Activated CD8-positive, alpha-beta memory T cell treated with anti-CD3 and anti-CD28 coated beads, Interleukin-2, amount 50 U/mL, for 4 hours (primary cell): ENCODE measurements at places on chromosomes 3 and 15.

DNA sequence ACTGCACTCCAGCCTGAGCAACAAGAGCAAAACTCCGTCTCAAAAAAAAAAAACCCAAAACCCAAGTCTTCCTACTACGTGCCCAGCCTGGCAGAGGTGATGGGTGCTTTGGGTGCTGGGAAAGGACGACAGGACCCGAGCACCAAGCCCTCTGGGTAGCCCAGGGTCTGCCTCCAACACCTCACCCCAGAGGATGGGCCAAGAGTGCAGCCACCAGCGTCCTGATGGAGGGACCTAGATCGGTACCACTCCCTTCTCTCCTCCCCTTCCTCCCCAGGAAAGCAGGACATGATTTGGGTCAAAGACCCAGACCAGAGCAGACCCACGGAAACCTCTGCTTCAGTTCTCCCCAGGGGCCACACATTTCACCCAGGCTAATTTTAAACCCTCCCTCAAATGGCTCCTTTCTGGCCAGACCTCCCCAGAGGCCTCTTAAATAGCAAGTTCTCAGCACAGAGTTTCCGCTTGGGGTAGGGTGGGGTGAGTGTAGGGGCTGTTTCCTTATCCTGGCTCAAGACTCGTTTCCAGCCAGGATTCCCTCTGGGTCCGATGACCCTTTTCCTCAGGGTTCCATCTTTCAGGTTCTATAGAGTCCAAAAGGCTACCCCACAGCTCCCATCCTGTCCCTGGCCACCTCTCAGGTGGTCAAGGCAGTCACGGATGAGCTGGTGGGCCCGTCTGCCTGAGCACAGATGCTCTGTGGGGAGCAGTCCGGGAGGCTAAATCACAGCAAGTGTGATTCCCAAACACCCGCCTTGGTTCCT is 20.5 kb downstream of the RBPMS2 start:
- DNase-seq, result no peak

- DNase-seq, result no peak
Measured at GRCh38 chr3:23949784-23950183, 4.7 kb downstream of the NR1D2 start.

GRCh38 chr3:50238549-50239026 is 2.6 kb downstream of the GNAI2 start:
- DNase-seq, result no peak

GRCh38 chr15:70722266-70723121 is 40.9 kb downstream of the UACA start:
- DNase-seq, result no peak

- DNase-seq, result no peak
Measured at GRCh38 chr15:40731034-40731433, 24.0 kb downstream of the RMDN3 start.

DNA sequence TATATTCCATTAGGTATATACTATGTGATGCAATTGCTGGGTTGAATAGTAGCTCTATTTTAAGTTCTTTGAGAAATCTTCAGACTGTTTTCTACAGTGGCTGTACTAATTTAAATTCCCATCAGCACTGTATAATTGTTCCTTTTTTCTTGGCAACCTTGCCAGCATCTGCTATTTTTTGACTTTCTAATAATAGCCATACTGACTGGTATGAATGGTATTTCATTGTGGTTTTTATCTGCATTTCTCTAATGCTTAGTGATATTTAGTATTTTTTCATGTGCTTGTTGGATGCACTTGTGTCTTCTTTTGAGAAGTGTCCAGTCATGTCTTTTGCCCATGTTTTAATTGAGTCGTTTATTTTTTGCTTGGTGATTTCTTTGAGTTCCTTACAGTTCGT is 145.1 kb upstream of the PLSCR5 start:
- no peak for DNase-seq

GRCh38 chr15:90903733-90904536 is 833 bp downstream of the MAN2A2 start:
- no peak for DNase-seq

DNA sequence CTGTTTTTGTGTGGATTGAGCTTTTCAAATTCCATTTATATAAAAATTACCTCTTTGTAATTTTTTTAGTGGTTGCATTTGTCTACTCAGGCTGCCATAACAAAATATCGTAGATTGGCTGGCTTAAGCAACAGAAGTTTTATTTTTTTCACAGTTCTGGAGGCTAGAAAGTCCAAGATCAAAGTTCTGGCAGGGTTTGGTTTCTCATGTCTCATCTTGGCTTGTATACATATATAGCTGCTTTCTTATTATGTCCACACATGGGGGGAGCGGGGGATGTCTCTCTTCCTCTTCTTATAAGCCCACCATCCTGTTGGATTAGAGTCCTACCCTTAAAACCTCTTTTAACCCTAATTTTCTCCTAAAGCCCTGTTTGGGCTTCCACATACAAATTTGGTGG is 28.5 kb downstream of the MGA start:
- DNase-seq, result no peak

- no peak for DNase-seq
Measured at GRCh38 chr15:32737304-32737703, 19.5 kb downstream of the GREM1 start.
